ENCODE measurements at places on chromosomes 11 and 22.

- DNase-seq, result no peak
These were observed 90.0 kb downstream of the PRMT3 start for GRCh38 chr11:20477418-20478090.

GRCh38 chr11:69912911-69913451, 93.8 kb upstream of the FGF3 start:
- peak; percentile 66 for DNase-seq

DNA sequence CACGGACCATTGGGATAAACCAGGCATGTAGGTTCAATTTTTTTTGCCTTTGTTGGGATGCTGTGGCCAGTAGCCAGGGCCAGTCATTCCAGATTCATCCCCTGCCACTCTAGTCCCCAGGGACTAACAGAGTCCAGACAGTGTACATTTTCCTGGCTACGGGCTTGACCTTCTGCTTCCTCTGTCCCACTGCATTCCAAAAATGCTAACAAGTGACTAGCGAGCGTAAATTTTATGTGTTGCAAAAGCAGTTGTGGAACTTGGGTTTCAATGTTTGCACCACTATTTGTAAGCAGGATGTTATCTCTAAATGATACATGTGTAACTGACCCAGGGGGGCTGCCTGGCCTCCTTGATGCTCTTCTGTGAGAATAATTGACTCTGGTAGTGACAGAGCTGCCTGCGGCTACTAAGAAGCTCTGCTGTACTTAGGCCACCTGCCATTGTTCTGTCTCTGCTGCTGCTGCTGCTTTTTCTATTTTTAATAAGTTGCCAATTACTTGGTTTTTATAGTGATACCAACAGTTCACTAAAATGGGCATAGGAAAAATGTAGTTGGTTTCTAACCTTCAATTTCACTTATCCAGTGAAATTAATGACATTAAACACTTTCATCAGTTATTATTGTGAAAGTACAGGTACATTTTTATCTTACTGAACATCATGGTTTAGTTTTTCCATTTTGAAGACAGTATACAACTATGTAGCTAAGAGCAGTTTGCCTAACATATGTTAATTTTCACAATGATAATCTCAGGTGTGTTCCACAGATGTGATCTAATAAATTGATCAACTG, 26.8 kb downstream of the TNRC6B start:
- DNase-seq, result no peak

GRCh38 chr11:130527636-130528297, 79.3 kb downstream of the ADAMTS15 start:
- no peak for DNase-seq

DNA sequence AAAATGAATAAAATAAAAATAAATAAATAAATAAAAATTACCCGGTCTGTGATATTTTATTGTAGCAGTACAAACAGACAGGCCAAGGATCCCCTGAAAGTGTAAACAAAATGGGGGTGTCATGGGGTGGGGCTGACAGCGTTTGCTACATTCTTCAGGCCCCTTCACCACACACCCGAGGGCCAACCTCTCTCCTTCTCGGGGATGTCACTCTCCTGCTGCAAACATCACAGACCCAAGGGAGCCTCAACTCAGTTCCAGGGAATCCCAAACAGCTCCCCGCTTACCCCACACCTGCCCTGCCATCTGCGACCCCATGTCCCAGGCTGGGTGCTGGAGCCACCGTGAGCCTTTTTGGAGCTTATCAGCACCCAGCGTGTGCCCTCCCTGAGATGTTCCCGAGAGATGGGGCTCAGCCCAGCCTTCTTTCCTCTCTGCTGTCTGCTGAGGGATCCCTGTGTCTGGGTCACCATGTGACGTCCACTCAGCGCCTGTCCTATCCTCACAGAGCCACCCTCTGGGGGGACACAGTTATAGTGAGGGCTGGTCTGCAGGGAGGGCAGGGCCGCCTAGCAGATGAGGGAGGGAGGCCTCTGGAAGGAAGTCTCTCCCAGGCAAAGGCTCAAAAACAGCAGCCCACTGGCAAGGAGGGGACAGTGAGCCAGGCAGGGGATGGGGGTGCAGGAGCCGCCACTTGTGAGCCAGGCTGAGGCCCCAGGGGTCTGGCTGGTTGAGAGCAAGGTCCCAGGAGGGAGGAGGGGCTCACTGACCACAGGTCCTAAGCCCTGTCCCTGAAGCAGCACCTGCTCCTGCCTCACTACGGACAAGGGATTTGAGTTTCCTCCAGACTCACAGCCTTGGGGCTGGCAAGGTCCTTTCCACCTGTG, 1041.6 kb downstream of the BRD1 start:
- no peak for DNase-seq

- no peak for DNase-seq
These were observed 53.8 kb upstream of the PRSS23 start for GRCh38 chr11:86746514-86746913.

DNA sequence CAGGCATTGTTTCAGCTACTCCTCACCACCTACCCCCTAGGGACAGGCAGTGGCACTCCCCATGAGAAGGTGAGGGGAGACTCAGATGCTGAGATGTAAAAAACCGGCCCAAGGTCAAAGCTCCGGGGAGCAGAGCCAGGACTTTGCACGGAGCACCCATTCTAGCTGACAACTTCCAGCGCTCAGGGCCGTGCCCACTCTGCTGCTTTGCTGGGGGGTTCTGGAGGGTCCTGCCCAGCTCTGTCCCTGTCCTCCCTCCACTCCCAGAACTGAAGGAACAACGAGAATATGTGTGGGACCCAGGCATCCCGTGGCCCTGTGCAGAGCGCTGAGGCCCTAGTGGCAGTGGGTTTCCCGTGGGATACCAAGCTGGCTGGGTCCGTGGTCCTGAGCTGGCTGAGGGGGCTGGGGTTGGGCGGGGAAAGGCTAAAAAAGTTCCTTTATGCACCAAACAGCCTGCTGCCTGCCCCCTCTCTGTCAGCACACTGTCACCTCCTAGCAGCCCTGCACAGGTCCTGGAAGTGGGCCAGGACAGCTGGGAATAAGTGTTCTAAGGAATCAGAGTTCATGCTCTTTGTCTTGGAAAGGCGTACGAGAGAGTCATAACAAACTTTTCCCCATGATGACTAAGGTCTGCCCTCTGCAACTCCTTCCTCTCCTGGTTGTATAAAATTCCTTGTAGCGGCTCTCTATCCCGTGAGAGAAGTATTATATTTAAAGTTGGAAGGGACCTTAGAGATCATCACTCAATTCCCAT, 1.9 kb downstream of the MS4A10 start:
- no peak for DNase-seq

- no peak for DNase-seq
These were observed 497.3 kb downstream of the MIAT start for GRCh38 chr22:27154717-27155116.

DNA sequence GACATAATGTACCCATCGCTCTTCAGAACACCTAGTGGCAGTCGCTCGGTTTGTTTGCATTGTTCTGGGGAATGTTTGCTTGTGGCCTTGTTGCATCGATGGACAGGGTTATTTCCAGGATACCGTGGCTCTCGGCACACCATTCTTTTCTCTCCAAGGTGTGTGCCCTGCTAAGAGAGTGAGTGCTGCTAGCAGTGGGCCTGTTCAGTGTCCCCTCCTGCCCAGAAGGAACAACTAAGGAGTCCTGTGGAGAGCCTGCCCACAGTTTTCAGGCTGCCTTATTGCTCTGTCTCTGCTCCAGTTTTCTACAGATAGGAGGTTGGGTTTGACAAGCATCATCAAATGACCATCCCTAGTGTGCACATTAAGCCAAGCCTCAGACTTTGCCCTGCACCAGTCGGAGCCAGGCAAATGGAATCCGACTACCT, 1.4 kb downstream of the CRY2 start:
- no peak for DNase-seq

DNA sequence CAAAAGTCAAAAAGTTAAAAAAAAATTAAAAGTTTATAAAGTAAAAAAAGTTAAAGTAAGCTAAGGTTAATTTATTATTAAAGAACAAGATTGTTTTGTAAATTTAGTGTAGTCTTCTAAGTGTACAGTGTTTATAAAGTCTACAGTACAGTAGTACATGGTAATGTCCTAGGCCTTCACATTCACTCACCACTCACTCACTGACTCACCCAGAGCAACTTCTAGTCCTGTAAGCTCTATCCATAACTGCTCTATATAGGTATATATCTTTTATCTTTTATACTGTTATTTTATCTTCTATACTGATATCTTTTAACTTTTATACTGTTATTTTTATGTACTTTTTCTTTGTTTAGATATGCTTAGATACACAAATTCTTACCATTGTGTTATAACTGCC, 11.2 kb downstream of the C2CD3 start:
- DNase-seq, result no peak

GRCh38 chr11:103727262-103727661, 309.2 kb upstream of the DDI1 start:
- DNase-seq, result no peak

DNA sequence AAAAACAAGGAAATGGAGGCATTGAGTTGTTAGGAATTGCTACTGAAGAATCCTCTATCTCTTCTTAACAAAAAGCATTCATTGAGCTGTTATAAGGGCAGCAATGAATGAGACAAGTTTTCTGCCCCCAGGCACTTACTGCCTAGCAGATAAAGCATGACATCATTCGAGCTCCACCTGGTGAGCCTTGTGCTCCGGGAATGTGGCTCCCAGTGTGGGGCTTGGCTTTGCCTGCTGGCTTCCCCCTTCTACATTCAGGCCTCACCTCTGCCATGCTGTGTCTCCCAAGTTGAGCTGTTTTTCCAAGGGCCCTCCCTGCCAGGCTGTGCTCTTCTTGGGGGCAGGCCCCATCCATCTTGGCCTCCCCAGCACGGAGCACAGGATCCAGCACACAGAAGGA, 56.9 kb upstream of the EIF3D start:
- no peak for DNase-seq

DNA sequence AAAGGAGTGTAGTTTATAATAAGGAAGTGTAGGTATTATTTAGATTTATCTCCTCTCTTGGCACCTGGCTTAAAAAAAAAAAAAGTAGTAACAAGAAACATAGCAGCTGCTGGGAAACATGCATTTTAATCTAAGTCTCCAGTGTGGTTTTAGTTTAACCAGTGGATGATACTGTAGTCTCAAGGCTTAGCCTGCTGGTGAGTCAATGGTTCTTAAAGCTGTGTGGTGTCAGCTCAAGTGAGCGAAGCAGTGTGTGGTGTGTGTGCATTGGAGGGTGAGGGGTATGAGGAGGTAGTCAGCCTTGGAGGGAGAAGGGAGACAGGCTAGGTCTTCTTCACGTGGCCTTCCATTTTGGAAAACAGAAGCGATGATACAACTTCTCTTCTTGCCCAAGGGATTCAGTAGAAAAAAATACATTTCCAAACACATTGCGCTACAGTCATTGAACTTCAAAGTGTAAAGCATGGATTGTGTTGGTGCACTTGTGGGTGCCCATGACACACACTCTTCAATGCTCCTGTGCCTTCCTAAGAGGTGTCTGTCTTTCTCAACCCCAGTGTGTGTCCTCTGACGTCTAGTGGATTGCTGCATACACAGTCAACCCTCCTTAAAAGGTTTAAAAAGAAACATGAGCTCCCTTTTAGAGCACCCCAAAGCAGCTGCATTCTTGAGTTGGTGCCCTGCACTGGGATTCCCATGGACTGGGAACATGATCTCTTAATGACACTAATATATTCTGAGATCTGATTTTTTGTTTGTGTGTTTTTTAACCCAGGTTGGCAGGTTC, 40.1 kb downstream of the ZBTB16 start:
- no peak for DNase-seq

DNA sequence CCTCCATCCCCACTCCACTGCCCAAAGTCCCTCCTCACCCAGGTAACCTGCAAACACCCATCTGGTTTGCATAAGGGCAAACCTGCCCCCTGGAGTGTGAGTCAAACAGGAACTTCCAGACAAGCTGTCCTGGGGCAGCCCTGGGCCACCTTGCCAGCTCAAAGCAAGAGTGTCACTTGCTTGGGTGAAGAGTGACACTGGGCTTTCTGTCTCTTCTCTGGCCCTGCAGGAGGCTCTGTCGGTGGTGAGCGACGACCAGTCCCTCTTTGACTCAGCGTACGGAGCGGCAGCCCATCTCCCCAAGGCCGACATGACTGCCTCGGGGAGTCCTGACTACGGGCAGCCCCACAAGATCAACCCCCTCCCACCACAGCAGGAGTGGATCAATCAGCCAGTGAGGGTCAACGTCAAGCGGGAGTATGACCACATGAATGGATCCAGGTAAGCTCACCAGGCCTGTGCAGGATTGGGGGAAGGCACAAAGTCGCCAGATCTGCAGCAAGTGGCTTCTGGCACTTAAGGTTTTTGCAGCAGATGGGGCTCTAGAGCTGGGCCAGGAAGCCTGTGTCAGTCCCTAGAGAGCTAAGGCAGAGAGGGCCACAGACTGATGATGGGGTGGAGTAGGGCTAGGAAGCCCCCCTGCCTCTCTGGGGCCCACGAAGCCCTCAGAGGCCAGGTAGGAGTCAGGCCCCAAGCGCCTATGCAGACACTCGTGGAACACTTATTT, 64.2 kb downstream of the FLI1 start:
- DNase-seq, result peak; percentile 22

All from RPMI8226 (cell line).